Activated B cell treated with CpG ODN at 0.5 μM for 24 hours (primary cell): ENCODE measurements at places on chromosomes 5 and 9. TPM values are rescaled to one million over a fixed set of nuclear protein-coding genes. Genes with fewer than 3 reads are reported as not detected.

- peaks cover 18% of the 10 kb centered on the region for H3K4me1 ChIP-seq
- H3K27me3 ChIP-seq = no peaks in the 10 kb centered on the region
- H3K4me3 ChIP-seq = no peak overlapping the region
Observed at GRCh38 chr5:127233590-127233989, 57.0 kb upstream of the MEGF10 start.

DNA sequence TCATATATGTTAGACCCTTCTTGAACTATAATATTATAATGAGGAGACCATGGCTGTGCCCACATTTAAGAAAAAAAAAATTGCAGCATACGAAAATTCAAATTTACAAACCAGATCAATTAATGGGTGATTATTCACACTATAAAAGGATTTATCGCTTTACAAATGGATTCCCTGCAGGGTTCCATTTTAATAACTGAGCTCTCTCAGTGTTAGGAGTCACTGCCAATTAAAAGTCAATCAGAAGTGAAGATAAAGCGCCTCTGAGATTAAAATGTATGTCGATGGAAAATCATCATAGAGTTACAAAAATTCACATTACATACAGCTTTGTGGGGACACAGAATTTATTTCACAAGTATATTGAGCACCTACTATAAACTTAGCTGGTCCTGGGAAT is 66.6 kb upstream of the SMARCA2 start:
- DNase-seq = no peak
- H3K27me3 ChIP-seq = peaks cover 2% of the 10 kb centered on the region
- H3K27ac ChIP-seq = no peak overlapping the region
- no peaks in the 10 kb centered on the region for H3K4me1 ChIP-seq
- no peak overlapping the region for H3K4me3 ChIP-seq
- no peaks in the 10 kb centered on the region for H3K36me3 ChIP-seq

DNA sequence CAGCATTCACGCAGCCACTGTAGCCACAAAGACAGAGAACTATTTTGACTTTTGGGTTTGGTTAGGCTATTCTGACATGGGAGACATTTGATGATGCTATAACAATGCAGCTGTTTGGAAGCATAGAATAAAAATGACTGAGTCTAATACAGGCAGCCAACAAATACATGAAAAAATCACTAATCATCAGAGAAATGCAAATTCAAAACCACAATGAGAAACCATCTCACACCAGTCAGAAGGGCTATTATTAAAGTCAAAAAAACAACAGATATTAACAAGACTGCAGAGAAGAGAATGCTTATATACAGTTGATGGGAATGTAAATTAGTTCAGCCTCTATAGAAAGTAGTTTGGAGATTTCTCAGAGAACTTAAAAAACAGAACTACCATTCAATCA is 107.1 kb upstream of the POC5 start:
- no peak overlapping the region for H3K4me3 ChIP-seq
- peaks cover 10% of the 10 kb centered on the region for H3K4me1 ChIP-seq
- H3K27ac ChIP-seq = no peak overlapping the region

DNA sequence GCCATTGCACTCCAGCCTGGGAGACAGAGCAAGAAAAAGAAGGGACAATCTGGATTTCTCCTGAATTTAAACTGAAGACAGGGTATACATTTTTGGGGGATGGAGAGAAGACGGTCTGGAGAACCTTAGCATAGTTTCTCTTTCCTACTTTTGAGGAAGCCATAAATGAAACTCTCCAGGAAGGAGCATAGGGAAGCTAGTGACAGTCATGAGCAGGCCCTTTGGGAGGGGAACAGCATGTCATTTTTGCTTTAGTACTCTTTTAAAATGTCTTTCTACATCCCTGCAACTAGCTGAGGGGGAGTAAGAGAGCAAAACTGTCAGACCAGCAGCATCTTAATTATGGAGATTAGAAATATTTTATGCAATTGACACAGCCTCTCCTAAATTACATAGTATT is 8.2 kb upstream of the SLC44A1 start:
- H3K36me3 ChIP-seq = no peaks in the 10 kb centered on the region
- H3K27ac ChIP-seq = no peak overlapping the region
- H3K27me3 ChIP-seq = peaks cover 6% of the 10 kb centered on the region
- H3K4me3 ChIP-seq = no peak overlapping the region

- no peaks in the 10 kb centered on the region for H3K27me3 ChIP-seq
- H3K4me3 ChIP-seq = peak overlapping the region; percentile 38
- no peaks in the 10 kb centered on the region for H3K36me3 ChIP-seq
- peaks cover 15% of the 10 kb centered on the region for H3K4me1 ChIP-seq
- peak overlapping the region; percentile 37 for H3K27ac ChIP-seq
- DNase-seq = no peak
Observed at GRCh38 chr5:83026930-83027687, 50.1 kb downstream of the TMEM167A start.

DNA sequence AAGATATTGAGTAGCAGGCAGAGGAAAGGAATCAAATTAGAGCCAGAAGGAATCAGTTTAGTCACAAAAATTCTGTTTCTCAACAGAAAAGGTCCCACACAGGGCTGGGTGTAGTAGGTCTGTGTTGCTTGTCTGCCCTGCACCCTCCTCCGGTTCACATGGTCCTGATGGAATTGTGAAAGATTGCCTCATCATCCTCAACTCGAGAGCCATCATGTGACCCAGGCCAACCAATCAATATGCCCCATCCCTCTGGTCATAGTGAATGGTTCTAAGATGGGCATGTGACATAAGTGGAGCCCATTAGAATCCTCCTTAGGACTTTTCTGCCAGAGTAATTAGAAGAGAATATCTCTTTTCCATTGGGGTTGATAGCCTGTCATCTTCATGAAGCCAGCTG is 56.7 kb upstream of the RAD23B start:
- no peaks in the 10 kb centered on the region for H3K36me3 ChIP-seq
- H3K4me1 ChIP-seq = no peaks in the 10 kb centered on the region
- H3K4me3 ChIP-seq = no peak overlapping the region
- no peak for DNase-seq
- H3K27me3 ChIP-seq = peaks cover 46% of the 10 kb centered on the region
- no peak overlapping the region for H3K27ac ChIP-seq

DNA sequence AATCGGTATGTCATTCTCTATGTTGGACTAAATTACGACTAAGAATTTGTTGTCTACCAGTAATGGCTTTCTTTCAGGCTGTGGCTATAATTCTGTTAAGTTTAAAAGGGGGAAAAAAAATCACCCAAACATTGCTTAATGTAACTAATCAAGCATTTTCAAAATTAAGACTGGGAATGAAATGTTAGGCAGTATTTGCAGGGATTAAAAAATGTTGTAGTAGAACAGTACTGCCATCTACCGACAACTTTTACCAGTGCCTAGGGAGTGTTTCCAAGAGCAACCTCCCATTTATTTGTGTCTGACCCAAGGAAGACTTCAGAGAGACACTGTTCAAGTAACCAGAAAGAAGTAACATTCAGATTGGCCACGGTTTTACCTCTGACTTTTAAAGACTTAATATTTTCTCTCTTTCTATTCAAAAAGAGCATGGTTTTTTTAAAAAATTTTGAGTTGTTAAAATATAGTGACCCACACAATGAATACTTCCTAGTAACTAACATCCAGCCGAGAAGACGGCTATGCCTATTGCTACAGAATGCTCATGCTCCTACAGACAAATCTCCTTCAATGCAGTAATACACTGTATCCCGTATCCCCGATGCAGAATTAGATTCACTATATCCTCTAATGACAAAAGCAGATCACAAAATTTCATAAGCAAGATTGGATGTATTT is 92.4 kb downstream of the ARL15 start:
- no peaks in the 10 kb centered on the region for H3K36me3 ChIP-seq
- DNase-seq = no peak
- H3K27me3 ChIP-seq = no peaks in the 10 kb centered on the region
- H3K4me1 ChIP-seq = peaks cover 3% of the 10 kb centered on the region
- no peak overlapping the region for H3K27ac ChIP-seq

DNA sequence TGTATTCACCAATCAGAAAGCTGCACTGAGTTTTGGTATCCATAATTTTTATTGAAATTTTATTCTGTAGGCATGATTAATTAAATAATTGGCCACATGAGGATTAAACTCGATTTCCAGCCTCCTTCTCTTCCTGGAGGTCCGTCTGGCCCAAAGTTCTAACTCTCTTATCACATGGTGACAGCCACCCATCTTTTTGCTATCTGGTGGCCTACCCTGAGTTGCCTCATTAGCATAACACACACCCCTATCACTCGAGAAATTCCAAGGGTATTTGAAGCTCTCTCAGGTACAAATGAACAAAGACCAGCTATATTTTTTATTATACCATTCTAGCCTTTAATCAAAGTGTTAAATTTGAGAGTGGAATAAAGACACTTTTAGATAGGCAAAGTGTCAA is 57.7 kb downstream of the APC start:
- DNase-seq = no peak
- H3K36me3 ChIP-seq = peaks cover 42% of the 10 kb centered on the region
- peak overlapping the region; percentile 76 for H3K27ac ChIP-seq
- peak overlapping the region; percentile 39 for H3K4me3 ChIP-seq
- H3K4me1 ChIP-seq = peaks cover 44% of the 10 kb centered on the region

- peaks cover 21% of the 10 kb centered on the region for H3K36me3 ChIP-seq
- H3K4me1 ChIP-seq = peaks cover 84% of the 10 kb centered on the region
Observed at GRCh38 chr9:81656004-81656403, 33.3 kb downstream of the TLE1 start.

- H3K27me3 ChIP-seq = no peaks in the 10 kb centered on the region
- no peaks in the 10 kb centered on the region for H3K36me3 ChIP-seq
- no peak overlapping the region for H3K4me3 ChIP-seq
- no peak overlapping the region for H3K27ac ChIP-seq
Observed at GRCh38 chr5:2861605-2862004, 110.1 kb upstream of the IRX2 start.

DNA sequence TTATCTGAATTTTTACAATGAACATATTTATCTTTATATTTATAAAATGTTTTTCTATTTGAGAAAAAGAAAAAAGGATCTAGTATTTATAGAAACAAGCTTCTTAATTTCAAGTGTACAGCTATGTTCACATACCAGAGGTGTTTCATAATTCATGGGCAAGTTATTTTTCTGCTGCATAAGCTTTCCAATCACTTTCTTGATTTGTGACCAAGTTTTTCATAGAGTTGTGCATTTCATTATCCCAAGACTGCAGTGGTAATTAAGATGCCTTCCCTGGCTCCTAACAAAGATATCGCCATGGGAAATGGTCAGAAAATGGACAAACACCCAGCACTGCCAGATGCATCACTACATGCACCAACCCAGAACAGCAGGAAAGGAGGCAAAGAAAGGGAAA is 124.6 kb downstream of the GNAQ start:
- no peaks in the 10 kb centered on the region for H3K4me1 ChIP-seq
- H3K36me3 ChIP-seq = no peaks in the 10 kb centered on the region
- DNase-seq = no peak
- peaks cover 12% of the 10 kb centered on the region for H3K27me3 ChIP-seq
- H3K27ac ChIP-seq = no peak overlapping the region
- H3K4me3 ChIP-seq = no peak overlapping the region

DNA sequence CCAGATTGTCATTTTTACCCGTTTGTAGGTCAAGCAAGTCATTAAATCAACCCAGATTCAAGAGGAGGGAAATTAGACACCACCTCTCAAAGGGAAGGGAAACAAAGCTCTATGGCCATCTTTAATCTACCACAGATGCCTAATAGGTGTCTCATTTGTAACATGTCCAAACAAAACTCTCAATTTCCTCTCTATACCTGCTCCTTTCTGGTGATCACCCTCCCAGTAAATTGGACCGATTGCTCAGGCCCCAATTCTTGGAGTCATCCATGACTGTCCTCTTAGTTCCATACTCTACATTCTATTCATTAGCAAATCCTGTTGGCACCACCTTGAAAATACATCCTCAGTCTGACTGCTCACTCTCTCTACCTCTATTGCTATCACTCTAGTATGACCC is 22.1 kb upstream of the UGCG start:
- H3K4me1 ChIP-seq = no peaks in the 10 kb centered on the region
- H3K4me3 ChIP-seq = no peak overlapping the region
- DNase-seq = no peak
- H3K27me3 ChIP-seq = no peaks in the 10 kb centered on the region

- no peaks in the 10 kb centered on the region for H3K36me3 ChIP-seq
- no peak overlapping the region for H3K4me3 ChIP-seq
- DNase-seq = no peak
- H3K27ac ChIP-seq = no peak overlapping the region
- no peaks in the 10 kb centered on the region for H3K4me1 ChIP-seq
Observed at GRCh38 chr5:101084353-101084752, 181.3 kb upstream of the ST8SIA4 start.

- no peaks in the 10 kb centered on the region for H3K4me1 ChIP-seq
- no peak overlapping the region for H3K4me3 ChIP-seq
- DNase-seq = no peak
Observed at GRCh38 chr5:124301850-124302249, 444.6 kb downstream of the ZNF608 start.

GRCh38 chr5:172055996-172056395 is 49.6 kb upstream of the FBXW11 start:
- H3K36me3 ChIP-seq = peaks cover 86% of the 10 kb centered on the region
- no peak overlapping the region for H3K27ac ChIP-seq
- no peak overlapping the region for H3K4me3 ChIP-seq

GRCh38 chr5:68115584-68115983 is 100.0 kb upstream of the PIK3R1 start:
- no peak overlapping the region for H3K4me3 ChIP-seq
- no peaks in the 10 kb centered on the region for H3K36me3 ChIP-seq
- no peaks in the 10 kb centered on the region for H3K4me1 ChIP-seq
- no peak for DNase-seq

DNA sequence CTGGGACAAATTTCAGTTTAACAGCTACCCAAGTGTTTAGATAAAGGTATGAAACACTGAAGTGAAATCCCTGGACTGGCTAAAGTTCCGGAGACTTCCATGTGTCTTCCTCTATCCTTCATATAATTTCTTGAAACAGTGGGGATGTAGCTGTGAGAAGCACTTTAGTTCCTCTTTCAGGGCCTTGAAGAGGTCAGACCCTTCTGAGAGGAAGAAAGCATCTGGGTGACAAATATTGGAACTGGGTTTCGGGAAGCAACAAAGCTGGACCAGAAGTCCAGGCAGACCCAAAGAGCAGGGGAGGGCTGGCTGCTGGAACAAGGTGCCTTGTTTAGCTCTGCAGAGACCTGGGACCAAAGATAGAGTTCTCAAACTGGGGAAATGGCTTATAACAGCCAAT is 75.4 kb upstream of the ZFAND5 start:
- H3K4me1 ChIP-seq = peaks cover 30% of the 10 kb centered on the region
- H3K27ac ChIP-seq = no peak overlapping the region
- peaks cover 2% of the 10 kb centered on the region for H3K27me3 ChIP-seq
- H3K36me3 ChIP-seq = no peaks in the 10 kb centered on the region

DNA sequence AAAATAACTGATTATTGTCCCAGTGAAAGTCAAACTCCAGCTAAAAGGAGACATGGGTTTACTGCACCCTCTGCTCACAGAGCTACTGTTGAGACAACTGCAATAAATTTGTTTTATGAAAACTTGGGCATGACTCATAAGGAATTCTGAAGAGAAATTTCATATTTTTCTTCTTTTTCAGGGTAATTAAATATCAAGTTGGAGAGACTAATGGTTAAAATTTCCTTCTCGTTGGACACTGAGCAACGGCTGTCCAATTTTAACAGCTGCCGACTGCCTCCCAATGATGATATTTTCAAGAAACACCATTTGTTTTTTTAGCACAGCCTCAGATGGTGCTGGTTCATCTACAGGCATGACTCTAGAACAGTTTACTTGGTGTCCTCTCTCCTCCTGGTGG is 259.2 kb upstream of the RGMB start:
- H3K4me1 ChIP-seq = no peaks in the 10 kb centered on the region
- peaks cover 5% of the 10 kb centered on the region for H3K27me3 ChIP-seq
- H3K36me3 ChIP-seq = no peaks in the 10 kb centered on the region
- DNase-seq = no peak

The TMEM174 gene
- not detected in 2 replicates for total RNA-seq

The RGS3 gene
- 14.6 and 15.0 TPM in 2 replicates for total RNA-seq

The ACSL6 gene
- 0.05 and 0.20 TPM in 2 replicates for total RNA-seq

The HAVCR2 gene
- 0.64 and 0.84 TPM in 2 replicates for total RNA-seq

The ADCY2 gene
- total RNA-seq = not detected in 2 replicates

The PDGFRB gene
- total RNA-seq = 0.51 and 1.8 TPM in 2 replicates

The LHFPL2 gene
- total RNA-seq = 11.0 and 12.0 TPM in 2 replicates

The TMC1 gene
- not detected in 2 replicates for total RNA-seq

The SNCB gene
- total RNA-seq = 0.17 TPM in 1 of 2 replicates, not detected in the other
